ENCODE measurements at places on chromosomes 6 and 20.

- no peak for DNase-seq
Observed at GRCh38 chr6:169188475-169188874, 65.2 kb downstream of the THBS2 start.

GRCh38 chr6:5942591-5942990, 64.1 kb downstream of the NRN1 start:
- DNase-seq: no peak

DNA sequence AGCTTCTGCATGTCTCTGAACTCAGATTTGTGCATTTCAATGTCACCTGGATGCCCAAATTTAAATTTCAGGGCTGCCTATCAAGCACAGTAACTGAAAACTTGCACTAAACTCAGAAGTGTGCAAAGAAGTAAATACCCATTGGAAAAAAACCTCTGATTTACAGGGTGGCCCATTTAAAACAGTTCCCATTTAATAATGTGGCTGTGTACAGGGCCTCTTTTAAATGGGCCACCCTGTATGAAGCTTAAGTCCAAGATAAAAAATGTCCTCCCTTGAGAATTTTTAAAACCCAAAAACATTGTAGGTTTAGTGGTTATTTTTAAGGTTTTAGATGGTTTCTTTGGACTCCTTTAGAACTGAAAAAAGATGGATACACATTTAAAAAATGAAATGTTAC, 202.1 kb upstream of the RUNX2 start:
- DNase-seq: no peak

DNA sequence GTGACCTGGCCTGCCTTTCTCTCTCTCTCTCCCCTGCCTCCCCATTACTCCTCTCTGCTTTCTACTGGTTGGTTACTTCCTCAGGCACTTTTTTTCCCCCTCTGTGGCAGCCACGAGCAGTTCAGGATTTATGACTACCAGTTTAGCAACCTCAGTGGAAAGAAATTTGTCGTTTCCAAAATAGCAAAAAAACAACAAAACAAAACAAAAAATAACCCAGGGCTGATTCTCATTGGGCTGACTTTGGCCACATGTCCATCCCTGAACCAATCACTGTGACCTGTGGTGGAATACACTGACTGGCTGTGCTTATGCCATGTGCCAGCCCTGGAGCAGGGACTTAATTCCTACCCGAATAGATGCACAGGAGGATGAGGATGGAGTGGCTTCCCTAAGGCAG, 137.4 kb downstream of the TFAP2C start:
- DNase-seq: no peak

DNA sequence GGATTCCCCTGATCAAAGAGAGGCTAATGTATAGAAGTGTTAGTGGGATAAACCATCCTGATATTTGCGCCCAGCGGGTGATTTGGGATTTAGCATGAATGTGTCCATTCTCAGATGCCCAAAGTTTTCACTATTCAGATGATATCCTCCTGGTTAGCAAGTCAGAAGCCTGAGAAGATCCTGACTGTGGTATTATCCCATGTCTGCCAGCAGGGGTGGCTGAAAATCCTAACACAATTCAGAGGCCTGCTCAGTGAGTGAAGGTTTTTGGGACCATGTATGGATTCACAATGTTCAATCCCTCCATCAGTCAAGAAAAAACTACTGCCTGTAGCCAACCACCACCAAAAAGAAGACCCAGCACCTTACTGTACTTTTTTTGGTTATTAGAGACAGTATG, 34.1 kb upstream of the SPACA1 start:
- DNase-seq: no peak

- no peak for DNase-seq
Observed at GRCh38 chr6:169915769-169916550, 164.5 kb downstream of the ERMARD start.

DNA sequence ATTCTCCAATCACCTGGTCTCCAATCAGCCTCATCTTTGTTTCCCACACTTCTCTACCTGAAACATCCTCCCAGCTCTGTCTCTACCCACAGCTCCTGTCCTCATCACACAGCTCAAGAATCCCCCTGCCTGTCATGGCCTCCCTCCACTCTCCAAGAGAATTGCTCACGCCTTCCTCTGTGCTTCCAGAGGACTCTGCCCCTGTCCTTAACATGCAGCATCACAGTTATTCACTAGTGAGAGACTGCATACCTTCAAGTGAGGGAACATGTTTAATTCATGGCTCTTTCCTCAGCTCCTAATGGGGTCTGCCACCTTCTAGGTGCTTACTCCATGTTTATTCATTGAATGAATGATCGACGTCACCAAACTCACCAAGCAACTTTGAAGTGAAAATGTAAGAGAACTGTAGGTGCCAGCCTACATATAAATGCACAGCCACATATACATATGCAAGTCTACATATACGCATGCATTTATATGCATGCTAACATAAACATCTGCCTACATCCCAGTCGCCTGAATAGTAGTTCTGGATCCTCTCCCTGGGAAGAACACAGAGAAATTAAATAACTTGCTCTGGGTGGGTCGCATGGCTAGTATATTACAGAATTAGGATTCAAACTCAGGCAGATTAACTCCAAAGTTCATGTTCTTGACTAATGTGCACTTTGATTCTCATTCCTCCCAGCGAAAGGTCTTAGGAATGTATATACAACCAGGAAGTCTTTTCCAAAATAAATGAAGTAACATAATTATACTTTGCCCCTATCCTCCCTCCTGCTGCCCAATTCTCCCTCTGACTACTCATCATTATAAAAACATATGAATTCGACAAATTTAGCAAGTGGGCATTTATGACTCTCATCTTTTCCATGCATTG, 295.6 kb downstream of the MAFB start:
- no peak for DNase-seq

DNA sequence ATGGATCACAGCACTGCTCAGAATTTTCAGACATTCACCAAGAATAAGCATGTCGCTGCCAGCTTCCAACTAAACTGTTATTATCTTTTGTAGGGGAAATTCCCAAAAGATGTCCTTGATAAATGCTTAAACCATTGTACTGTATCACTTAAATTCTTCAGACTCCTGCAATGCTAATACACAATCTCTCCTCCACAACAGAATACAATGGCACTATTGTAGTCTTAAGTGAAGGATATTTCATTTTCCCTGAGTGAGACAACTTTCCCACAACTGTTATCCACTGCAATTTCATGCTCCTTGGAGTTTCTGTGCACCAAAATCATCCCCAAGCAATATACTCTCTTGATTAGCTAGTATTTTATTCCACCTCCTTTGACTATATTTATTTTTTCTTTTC, 189.7 kb downstream of the COL9A1 start:
- DNase-seq: no peak

Data from stimulated activated CD4-positive, alpha-beta T cell treated with anti-CD3 and anti-CD28 coated beads, Interleukin-2, amount 100 ng/mL, for 48 hours (primary cell).